ENCODE measurements at places on chromosomes 6 and 20. TPM values are rescaled to one million over a fixed set of nuclear protein-coding genes. Genes with fewer than 3 reads are reported as not detected.

GRCh38 chr6:20589266-20589665 is 55.0 kb downstream of the CDKAL1 start:
- no peak for DNase-seq

DNA sequence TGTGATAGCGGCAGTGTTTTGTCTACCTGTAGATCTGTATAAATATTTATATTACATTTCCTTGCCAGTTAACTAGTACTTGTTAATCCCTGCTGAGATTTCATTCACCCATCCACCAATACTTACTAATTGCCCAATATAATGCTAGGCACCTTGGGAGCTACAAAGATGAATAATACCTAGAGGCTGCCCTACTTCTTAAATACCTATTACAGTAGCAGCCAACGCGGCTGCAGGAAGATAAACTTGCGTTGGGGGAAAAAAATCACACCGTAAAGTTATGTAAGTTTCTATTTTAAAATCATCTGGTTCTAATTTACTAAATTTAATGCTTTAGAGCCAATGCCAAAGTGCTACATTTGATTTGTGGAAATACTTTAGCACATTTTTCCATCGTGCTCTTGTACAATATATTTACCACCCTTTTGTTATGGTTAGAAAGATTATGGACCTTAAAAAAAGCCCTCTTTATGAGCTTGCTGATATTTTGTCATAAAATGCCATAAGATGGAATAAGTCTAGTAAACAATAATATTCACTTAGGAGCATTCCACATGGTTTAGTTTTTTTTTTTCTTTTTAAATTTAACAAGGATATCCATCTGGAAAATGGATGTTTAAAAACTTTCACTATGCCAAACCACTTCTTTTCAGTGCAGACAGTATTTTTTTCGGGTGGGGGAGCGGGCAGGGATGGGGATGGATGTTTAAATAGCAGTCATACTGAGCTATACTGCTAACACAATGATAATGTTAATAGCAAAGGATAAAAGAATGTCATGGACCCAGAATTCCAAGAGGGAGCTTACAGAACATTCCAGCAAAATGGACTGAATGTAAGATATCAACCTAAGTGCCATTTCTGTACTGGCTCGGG is 13.2 kb upstream of the NEDD9 start:
- no peak for DNase-seq

DNA sequence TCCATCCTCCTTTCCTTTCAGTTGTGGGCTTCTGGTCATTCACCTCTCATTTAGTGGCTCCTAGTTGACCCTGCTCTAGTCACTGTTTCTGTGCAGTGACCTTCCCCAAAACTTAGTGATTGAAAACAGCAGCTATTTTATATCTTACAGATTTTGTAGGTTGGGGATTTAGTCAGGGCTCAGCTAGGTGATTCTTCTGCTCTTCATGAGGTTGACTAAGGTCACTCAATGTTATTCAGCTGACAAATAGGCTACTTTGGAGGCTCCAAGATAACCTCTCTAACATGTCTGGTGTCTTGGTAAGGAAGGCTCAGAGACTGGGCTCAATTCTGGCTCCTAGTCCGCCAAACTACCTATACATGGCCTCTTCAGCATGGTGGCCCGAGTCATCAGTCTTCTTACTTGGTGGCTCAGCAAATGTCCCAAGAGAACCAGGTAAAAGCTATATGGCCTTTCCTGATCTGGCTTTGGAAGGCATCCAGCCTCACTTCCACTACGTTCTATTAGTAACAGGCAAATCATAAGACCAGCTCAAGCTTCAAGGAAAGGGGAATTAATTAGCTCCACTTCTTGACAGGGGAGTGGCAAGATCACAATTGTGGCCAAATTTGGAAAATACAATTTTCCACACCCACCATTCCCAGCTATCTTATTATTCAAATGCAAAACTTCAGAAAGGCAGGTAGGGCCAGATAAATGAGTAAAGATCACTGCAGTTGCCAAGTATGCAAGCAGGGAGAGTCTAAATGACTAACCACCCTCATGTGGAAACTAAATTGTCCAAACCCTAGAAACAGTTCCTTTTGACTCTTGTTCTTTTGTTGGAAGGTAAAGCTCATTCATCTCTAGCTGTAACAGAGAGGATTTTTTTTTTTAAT is 50.5 kb upstream of the LTV1 start:
- DNase-seq = no peak

- no peak for DNase-seq
Observed at GRCh38 chr20:48230216-48230615, 444.9 kb upstream of the SULF2 start.

DNA sequence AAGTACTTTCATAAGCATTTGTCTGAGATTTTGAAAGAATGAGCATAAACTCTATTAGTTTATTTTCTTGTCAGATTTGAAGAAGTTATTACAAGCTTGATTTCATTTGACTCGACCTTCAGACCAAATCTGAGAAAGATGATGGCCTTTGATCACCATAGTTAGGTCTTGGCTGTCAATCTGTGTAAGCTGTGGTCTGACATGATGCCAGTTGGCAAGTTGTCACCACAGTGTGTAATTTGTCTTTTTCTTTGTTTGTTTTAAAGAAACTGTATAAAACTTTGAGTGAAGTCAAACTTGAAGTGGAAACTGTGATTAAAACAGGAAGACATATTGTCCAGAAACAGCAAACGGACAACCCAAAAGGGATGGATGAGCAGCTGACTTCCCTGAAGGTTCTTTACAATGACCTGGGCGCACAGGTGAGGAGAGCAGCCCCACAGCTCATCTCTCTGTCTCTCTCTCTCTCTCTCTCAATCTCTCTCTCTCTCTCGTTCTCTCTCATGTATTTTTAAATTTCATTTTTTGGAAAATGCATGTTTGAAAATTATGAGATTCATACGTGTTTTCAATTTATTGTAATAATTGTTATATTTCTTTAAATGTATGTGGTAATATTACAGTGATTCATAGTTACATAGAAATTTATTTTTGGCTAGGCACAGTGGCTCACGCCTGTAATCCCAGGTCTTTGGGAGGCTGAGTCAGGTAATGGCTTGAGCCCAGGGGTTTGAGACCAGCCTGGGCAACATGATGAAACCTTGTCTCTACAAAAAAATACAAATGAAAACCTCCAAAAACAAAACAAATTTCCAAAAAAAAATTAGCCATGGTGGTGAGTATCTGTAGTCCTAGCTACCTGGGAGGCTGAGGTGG is 208.1 kb downstream of the UTRN start:
- no peak for DNase-seq

DNA sequence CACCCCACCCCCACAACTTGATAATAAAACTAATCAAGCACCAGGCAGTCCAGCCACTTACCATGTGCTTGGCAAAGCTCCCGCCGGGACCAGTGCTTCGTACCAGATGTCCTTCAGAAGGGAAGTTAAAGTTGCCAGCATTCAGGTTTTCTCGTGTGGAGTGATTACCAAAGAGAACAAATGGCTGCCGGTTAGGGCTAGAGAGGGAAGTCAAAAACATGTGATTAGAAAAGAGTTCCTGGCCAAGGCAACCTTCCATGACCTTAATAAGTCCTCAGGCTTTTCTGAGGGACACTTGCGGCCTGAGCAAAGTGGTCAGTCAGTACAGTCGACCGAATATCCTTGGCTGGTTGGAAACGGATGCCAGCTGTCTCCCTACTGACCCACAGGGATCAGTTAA is 67.0 kb downstream of the DNAAF9 start:
- DNase-seq = no peak

- DNase-seq = no peak
Observed at GRCh38 chr20:4300921-4301320, 285.6 kb upstream of the RNF24 start.

DNA sequence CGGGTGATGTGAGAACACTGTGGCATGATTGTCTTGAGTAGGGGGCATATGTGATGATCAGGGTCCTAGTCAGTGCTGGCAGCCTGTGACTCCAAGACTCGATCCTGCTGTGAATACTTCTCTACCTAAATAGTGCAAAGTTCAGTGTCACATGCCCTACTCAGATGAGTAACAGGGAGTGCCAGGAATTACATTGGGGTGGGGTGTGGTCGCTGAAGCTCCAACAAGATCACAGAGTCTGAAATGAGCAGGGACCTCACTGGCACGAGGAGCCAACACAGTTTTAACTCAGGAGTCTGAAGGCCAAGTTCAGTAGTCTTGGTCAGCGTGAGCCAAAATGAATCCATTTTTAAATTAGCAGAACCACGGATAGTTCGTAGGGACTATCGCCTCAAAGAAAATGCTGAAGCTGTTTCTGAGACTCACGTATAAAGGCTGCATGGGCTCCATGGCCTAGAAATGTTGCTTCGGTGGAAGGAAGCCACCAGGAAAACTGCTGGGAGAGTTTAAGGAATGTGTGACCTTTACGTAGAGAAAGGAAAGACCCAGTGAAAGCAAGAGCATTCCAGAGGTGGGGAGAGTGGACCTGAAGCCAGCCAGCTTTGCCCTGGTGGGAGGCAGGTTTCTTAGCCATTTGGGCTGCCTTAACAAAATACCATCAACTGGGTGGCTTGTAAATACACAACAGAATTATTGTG is 72.2 kb downstream of the RPP40 start:
- DNase-seq = no peak

GRCh38 chr6:44131892-44132291 is 4.5 kb downstream of the TMEM63B start:
- no peak for DNase-seq

DNA sequence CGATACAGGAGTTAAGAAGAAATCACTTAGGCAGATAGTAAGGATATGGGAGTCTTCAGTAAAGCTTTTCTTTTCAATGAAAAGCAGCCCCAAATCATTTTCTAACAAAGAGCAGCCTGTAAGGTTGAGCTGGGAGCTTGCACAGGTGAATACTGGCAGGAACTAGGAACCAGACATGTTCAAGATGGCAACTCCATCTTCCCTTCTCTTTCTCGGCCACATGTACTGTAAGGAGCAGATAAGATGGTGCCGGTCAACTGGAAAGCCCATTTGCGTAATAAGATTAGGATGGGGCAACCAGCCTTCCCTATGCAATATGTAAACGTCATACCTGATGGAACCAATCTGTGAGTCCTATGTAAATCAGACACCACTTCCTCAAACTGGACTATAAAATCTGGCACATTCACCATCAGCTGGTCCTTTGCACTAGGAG is 46.2 kb upstream of the RNGTT start:
- no peak for DNase-seq

DNA sequence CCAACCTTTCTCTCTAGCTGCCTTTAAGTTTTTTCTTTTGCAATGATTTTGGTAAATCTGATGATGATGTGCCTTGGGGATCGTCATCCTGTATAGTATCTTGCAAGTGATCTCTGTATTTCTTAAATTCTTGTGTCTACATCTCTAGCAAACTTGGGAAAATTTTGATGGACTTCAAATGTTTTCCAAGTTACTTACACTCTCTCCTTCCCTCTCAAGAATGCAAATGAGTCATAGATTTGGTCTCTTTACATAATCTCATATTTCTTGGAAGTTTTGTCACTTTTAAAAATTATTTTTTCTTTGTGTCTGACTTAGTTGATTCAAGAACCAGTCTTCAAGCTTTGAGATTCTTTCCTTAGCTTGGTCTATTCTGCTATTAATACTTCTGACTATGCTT is 176.4 kb downstream of the TBC1D32 start:
- no peak for DNase-seq

GRCh38 chr6:167505782-167506181 is 180.9 kb downstream of the TTLL2 start:
- no peak for DNase-seq

DNA sequence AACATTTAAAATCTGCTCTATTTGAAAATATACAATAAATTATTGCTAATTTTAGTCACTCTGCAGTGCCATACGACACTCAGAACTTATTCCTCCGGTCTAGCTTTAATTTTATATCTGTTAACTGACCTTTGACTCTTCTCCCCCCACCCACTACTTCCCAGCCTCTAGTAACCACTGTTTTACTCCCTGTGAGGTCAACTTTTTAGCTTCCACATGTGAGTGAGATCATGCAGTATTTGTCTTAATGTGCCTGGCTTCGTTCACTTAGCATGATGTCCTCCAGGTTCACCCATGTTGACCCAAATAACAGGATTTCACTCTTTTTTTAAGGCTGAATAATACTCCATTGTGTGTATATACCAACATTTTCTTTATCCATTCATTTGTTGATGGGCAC is 80.8 kb downstream of the RPP40 start:
- DNase-seq = no peak

DNA sequence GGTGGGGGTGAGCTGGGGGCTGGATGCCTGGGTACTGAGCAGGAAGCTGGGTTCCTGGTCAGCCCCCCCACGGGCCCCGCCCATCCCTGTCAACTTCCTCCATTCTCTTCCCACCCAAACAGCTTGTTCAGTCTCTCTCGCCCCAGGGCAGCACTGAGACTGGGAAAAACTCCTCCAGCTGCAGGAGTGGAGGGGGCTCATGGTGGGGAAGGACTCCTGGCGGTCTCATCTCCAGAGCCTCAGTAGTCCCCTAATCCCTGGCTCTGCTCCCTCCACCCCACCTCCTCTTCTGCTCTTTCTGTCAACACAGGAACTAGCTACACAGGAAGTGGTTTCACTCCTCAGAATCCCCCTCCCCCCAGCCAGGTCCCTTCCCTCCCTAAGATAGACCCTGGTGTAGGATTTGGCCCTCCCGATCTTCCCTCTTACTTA is at the start of gene GPSM3:
Gene GPSM3 (minus strand): TSS at position 36 of the 432 bp plus-strand sequence. CDS start 130 bp downstream, outside the sequence.
- DNase-seq = no peak

DNA sequence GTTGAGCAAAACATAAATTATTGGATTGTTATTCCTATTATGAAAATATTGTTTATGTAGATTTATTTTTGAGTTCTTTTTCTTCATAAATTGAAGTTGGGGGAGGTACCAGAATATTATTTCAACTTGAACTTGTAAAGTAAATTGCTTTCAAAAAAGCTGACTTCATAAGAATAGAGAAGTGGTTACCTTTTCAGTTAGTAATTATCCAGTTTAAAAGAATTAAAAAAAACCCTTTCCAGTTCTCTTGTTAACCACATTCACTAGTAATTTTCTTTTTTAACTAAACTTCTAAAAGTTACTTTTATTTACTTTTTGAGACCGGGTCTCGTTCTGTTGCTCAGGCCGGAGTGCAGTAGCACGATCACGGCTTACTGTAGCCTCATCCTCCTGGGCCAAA is 124.3 kb downstream of the CDKAL1 start:
- DNase-seq = no peak

- DNase-seq = no peak
Observed at GRCh38 chr6:128319157-128319556, 201.2 kb downstream of the PTPRK start.

Gene HSF2
- 18.2 TPM for total RNA-seq

Gene OXT
- total RNA-seq = not detected

Gene CCN6
- 1.5 TPM for total RNA-seq

Gene GPX5
- total RNA-seq = not detected

Gene TMEM74B
- 4.5 TPM for total RNA-seq

Gene HIVEP2
- 26.6 TPM for total RNA-seq

Gene TNXB
- total RNA-seq = 0.38 TPM

Gene HUS1B
- not detected for total RNA-seq

Gene RAD21L1
- not detected for total RNA-seq

Gene SGK2
- 0.54 TPM for total RNA-seq
